ENCODE measurements at places on chromosomes 2 and 18.

DNA sequence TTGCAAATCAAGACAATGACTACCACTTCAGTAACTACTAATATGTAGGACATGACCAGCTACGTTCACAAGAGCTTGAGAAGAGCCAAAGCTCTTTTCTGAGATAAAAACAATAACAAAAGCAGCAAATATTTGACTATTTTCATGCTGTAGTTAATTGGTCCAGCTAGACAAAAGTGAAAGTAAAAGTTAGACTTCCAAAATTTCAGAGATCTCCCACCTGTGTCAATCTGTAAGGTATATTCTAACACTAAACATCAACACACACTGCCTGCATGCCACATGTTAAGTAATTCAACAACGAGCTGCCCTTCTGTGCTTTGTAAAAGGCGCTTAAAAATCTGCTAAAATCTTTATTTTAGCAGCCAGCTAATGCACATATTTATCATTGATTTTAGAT is 185.9 kb downstream of the SLC39A10 start:
- no peak overlapping the region for H3K27ac ChIP-seq
- H3K36me3 ChIP-seq = no peaks in the 10 kb centered on the region
- peaks cover 8% of the 10 kb centered on the region for H3K4me1 ChIP-seq
- DNase-seq = no peak
- H3K4me3 ChIP-seq = peak overlapping the region; percentile 68

DNA sequence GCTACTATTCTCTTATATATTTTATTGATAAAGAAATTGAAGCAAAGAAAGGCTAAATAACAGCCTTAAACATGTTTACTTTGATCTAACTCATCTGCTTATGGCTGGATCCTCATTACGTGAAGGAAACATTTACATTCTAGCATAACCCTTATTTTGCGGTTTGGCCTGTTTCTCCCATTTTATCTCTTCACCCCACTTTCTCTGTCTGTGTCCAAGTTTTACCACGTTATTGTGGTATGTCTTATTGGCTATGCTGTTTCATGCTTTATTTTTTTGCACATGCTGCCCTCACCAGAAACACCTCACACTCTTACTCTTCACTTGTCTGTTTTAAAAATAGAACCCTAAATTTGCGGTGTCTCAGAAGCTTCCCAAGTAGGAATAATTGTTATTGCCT is 78.5 kb downstream of the RPIA start:
- H3K36me3 ChIP-seq = peaks cover 3% of the 10 kb centered on the region
- H3K4me3 ChIP-seq = no peak overlapping the region
- no peaks in the 10 kb centered on the region for H3K4me1 ChIP-seq
- no peak for DNase-seq
- no peak overlapping the region for H3K27ac ChIP-seq

GRCh38 chr2:233092432-233093165 is 32.5 kb downstream of the INPP5D start:
- peak overlapping the region; percentile 83 for H3K27ac ChIP-seq
- no peaks in the 10 kb centered on the region for H3K36me3 ChIP-seq
- H3K4me3 ChIP-seq = no peak overlapping the region
- H3K27me3 ChIP-seq = no peaks in the 10 kb centered on the region
- peaks cover 50% of the 10 kb centered on the region for H3K4me1 ChIP-seq
- no peak for DNase-seq

DNA sequence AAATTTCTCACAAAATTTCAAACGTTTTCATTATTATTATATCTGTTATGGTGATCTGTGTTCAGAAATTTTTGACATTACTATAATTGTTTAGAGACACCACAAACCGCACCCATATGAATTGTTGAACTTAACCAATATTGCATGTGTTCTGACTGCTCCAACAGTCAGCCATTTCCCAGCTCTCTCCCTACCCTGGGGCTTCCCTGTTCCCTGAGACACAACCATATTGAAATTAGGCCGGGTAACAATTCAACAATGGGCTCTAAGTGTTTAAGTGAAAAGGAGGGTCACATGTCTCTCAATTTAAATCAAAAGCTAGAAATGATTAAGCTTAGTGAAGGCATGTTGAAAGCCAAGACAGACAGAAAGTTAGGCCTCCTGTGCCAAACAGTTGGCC is 424.0 kb downstream of the DSC3 start:
- H3K27me3 ChIP-seq = no peaks in the 10 kb centered on the region
- H3K27ac ChIP-seq = no peak overlapping the region
- no peaks in the 10 kb centered on the region for H3K36me3 ChIP-seq
- no peak for DNase-seq

- no peak for DNase-seq
- H3K27me3 ChIP-seq = peaks cover 41% of the 10 kb centered on the region
- H3K4me1 ChIP-seq = peaks cover 12% of the 10 kb centered on the region
- H3K27ac ChIP-seq = no peak overlapping the region
These were observed 55.5 kb downstream of the LIPG start for GRCh38 chr18:49617329-49617695.

DNA sequence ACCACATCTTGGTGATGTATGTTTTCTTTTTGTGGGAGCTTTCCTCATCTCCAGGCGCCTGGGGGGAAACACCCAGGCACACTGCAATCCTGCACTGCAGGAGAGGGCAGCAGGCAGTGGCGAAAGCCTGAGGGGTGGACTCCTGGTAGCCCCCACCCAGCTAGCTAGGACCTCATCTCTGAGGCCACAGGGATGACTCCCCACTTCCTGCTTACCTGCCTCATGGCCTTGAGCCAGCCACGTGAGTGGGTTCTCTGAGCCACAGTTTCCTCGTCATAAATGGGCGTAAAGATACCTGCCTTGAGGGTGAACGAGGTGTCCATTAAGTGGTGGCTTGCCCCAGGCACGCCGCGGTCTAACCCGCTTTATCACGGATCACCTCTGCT is 19.1 kb downstream of the TRAF3IP1 start:
- no peak for DNase-seq
- H3K36me3 ChIP-seq = peaks cover 2% of the 10 kb centered on the region
- H3K27me3 ChIP-seq = no peaks in the 10 kb centered on the region
- peaks cover 16% of the 10 kb centered on the region for H3K4me1 ChIP-seq

DNA sequence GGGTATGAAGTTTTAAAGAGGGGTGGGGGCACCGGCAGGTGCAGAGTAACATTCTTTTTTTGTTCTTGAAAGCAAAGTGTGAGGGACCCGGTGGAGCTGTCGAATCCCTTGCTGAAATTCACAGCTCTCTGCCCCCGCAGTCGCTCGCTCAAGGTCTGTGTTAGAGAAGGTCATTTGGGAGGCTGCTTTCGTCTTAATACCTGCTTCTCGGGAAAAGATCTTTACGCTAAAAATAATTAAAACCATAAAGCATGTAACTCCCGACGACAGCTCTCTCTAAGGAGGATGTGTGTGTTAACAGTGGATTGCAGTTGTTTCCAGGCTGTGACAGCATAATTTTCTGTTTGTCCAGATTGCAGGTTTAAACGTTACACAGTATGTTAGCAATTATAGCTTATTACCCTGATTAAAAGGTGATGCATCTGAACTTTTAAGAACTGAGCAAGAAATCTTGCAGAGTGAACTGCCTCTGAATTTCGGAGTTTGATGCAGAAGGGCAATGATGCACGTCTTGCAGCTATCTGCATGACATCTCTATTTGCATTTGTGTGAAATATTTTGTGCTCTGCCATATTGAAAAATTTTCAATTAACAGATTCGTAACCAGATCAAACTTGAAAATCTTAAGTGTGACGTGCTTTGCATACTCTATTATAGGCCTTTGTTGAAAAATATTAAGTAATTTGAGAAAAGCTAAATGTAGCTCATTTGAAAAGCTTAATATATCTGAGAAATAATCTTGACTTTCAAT is 954 bp downstream of the RAPGEF4 start:
- no peak for DNase-seq
- peaks cover 4% of the 10 kb centered on the region for H3K4me1 ChIP-seq
- H3K27me3 ChIP-seq = peaks cover 75% of the 10 kb centered on the region
- H3K36me3 ChIP-seq = no peaks in the 10 kb centered on the region

GRCh38 chr2:109382226-109382895 is 231.4 kb downstream of the SEPTIN10 start:
- peaks cover 23% of the 10 kb centered on the region for H3K27me3 ChIP-seq
- DNase-seq = no peak
- H3K27ac ChIP-seq = no peak overlapping the region
- H3K4me3 ChIP-seq = no peak overlapping the region
- H3K4me1 ChIP-seq = no peaks in the 10 kb centered on the region

- peaks cover 8% of the 10 kb centered on the region for H3K4me1 ChIP-seq
- H3K4me3 ChIP-seq = no peak overlapping the region
- no peak for DNase-seq
These were observed 149.3 kb downstream of the EXOC6B start for GRCh38 chr2:72676341-72677025.

- H3K27ac ChIP-seq = no peak overlapping the region
- H3K27me3 ChIP-seq = peaks cover 6% of the 10 kb centered on the region
- H3K36me3 ChIP-seq = no peaks in the 10 kb centered on the region
- peaks cover 2% of the 10 kb centered on the region for H3K4me1 ChIP-seq
These were observed 125.7 kb upstream of the SNTG2 start for GRCh38 chr2:824954-825353.

GRCh38 chr2:48120112-48120511 is 213.8 kb upstream of the FBXO11 start:
- DNase-seq = no peak
- peaks cover 6% of the 10 kb centered on the region for H3K4me1 ChIP-seq
- H3K27me3 ChIP-seq = peaks cover 6% of the 10 kb centered on the region
- no peak overlapping the region for H3K27ac ChIP-seq

- no peaks in the 10 kb centered on the region for H3K36me3 ChIP-seq
- H3K27ac ChIP-seq = no peak overlapping the region
- H3K27me3 ChIP-seq = no peaks in the 10 kb centered on the region
- DNase-seq = no peak
These were observed 100.0 kb downstream of the ABCA12 start for GRCh38 chr2:215038421-215038820.

DNA sequence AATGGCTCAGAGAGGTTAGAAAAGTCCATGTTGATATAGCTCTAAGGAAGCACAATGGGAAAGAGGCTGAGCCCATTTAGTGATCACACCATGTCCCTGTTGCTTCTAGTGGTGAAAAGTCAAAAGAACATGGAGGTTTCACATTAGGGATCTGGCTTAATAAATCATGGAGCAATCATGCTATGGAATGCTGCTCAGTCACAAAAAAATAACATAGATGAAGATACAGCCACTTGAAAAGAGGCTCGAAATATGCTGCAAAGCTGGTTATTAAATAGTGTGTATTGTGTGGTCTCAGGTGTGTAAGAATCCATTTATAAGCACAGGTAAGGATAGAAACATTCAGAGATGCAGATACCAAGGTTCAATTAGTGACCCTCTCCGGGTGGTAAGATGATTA is 63.6 kb upstream of the CPO start:
- peaks cover 2% of the 10 kb centered on the region for H3K36me3 ChIP-seq
- no peaks in the 10 kb centered on the region for H3K27me3 ChIP-seq
- DNase-seq = no peak
- no peak overlapping the region for H3K27ac ChIP-seq
- H3K4me3 ChIP-seq = no peak overlapping the region

GRCh38 chr2:95722131-95722697 is 130.4 kb downstream of the TRIM43 start:
- no peaks in the 10 kb centered on the region for H3K4me1 ChIP-seq
- no peaks in the 10 kb centered on the region for H3K36me3 ChIP-seq
- H3K27ac ChIP-seq = no peak overlapping the region

DNA sequence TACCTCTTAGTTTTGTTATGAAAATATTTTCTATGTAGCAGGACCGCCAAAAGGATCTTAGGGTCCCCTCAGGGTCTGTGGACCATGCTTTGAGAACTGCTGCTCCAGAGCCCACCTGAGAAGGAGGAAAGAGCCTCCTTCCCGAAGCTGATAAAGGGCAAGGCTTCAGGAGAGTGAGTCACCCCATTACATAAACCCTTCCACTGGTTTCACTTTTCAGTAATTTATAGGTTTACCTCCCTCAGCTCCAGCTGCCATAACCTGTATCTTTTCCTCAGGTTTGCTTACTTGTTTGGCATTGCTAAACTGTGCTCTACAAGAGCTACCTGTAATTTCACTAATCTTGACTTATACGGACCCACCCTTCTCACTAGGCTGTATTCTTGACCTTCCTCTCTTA is 6.6 kb downstream of the TTLL4 start:
- no peak for DNase-seq
- peaks cover 15% of the 10 kb centered on the region for H3K36me3 ChIP-seq
- H3K27me3 ChIP-seq = no peaks in the 10 kb centered on the region
- peaks cover 18% of the 10 kb centered on the region for H3K4me1 ChIP-seq
- H3K27ac ChIP-seq = peak overlapping the region; percentile 66

DNA sequence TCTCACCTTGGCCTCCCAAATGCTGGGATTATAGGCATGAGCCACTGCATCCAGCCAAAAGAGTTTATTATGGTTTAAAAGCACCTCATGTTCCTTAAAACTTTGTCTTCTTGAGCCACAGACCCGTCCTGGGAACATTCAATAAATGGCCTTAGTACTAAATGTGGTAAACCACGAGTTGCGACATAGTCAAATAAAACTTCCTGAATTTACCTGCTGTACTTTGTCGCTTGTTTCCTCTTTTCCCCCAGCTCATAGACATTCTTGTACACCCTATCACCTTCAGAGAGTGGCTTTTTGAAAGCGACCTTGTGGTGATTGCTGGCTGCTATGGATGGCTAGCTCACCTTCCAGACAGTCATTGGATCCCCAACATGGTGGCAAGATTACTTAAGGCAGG is 310.4 kb downstream of the LRRTM1 start:
- H3K27me3 ChIP-seq = no peaks in the 10 kb centered on the region
- H3K4me1 ChIP-seq = no peaks in the 10 kb centered on the region
- no peaks in the 10 kb centered on the region for H3K36me3 ChIP-seq
- no peak overlapping the region for H3K4me3 ChIP-seq

GRCh38 chr2:173107629-173108022 is 32.0 kb downstream of the MAP3K20 start:
- H3K4me1 ChIP-seq = no peaks in the 10 kb centered on the region
- DNase-seq = no peak
- no peak overlapping the region for H3K4me3 ChIP-seq
- H3K27me3 ChIP-seq = no peaks in the 10 kb centered on the region
- no peaks in the 10 kb centered on the region for H3K36me3 ChIP-seq

- H3K36me3 ChIP-seq = peaks cover 3% of the 10 kb centered on the region
- peaks cover 72% of the 10 kb centered on the region for H3K27me3 ChIP-seq
- H3K4me3 ChIP-seq = no peak overlapping the region
- peaks cover 2% of the 10 kb centered on the region for H3K4me1 ChIP-seq
- no peak overlapping the region for H3K27ac ChIP-seq
These were observed 23.7 kb upstream of the MYO5B start for GRCh38 chr18:50218432-50219197.

DNA sequence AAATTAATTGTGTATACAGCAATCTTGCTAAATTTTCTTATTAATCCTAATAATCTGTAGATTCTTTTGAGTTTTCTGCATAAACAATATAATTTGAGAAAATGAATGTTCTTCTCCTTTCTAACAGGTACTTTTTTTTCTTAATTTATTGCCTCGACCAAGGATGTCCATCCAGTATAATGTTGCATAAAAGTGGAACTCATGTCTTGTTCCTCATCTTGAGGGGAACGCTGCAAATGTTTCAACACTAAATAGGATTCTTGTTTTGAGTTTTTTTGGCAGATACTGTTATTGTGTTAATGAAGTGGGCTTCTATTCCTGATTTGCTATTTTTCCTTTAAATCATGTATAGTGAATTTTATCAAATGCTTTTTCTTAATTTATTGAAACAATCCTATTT is 244.4 kb upstream of the REV1 start:
- no peak for DNase-seq
- peaks cover 2% of the 10 kb centered on the region for H3K36me3 ChIP-seq
- no peak overlapping the region for H3K27ac ChIP-seq
- H3K4me1 ChIP-seq = no peaks in the 10 kb centered on the region
- no peak overlapping the region for H3K4me3 ChIP-seq
